ENCODE measurements at places on chromosomes 1 and 21.

- no peak for DNase-seq
These were observed 561 bp downstream of the KIF2C start for GRCh38 chr1:44740179-44740617.

DNA sequence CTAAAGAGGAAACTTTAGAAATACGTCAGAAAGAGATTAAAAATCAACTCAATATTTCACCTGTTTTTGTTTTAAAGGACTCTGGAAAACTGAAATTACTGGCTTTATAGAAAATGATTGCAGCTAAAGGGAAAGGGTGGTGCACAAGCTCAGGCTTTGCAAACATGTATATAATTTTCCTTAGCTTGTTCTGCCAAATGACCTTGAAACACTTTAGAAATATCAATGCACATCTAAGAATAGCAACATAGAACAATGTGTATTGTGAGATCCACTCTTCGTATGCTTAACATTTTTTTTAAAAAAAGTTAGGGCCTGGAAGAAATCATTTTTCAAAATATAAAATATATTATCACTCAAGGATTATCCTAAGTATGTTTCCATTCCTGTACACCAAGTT, 143.9 kb downstream of the NTPCR start:
- no peak for DNase-seq

GRCh38 chr1:169122976-169123375, 16.5 kb downstream of the ATP1B1 start:
- no peak for DNase-seq

- no peak for DNase-seq
These were observed 91.0 kb downstream of the OLFML2B start for GRCh38 chr1:161932668-161933067.

GRCh38 chr1:64866689-64867088, 99.7 kb downstream of the JAK1 start:
- DNase-seq = no peak

DNA sequence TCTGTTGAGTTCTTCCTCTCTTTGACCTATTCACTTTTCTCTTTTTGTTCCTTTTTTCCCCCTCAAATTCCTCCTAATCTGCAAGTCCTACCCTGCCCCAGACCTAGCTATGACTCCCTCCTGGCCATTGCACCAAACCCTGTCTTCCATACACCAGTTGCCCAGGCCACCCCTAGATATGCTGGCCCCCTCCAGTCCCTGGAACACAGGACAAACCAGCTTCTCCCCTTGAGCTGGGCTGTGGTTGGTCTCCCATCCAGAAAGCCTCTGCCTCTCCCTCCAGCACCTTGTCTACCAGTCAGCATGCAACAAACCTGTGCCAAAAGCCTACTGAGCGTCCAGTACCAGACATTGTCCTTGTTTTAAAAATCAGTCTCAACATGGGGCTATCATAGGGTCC, 59.4 kb downstream of the ELK4 start:
- no peak for DNase-seq

GRCh38 chr1:158945061-158945460, 13.7 kb downstream of the PYHIN1 start:
- DNase-seq = no peak

DNA sequence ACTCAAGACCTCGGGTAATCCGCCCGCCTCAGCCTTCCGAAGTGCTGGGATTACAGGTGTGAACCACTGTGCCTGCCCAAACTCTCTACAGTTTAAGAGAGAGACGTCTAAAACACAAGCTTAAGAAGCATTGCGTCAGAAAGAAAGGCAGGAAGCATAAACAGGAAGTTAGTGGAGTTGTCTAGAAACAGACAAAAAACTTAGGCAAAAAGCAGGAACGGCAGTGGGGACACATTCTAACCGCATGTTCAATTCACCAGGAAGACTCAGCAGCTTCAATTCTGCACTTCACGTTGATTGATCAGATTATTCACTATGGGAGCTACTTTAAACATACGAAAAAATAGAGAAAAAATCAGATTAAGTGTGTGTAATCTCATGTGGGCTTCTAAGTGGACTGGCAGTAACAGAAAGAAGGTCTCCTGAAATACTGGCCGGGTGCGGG, 7.4 kb downstream of the CFAP74 start:
- no peak for DNase-seq

- no peak for DNase-seq
These were observed 61.3 kb downstream of the RAP1GAP start for GRCh38 chr1:21607549-21608529.

DNA sequence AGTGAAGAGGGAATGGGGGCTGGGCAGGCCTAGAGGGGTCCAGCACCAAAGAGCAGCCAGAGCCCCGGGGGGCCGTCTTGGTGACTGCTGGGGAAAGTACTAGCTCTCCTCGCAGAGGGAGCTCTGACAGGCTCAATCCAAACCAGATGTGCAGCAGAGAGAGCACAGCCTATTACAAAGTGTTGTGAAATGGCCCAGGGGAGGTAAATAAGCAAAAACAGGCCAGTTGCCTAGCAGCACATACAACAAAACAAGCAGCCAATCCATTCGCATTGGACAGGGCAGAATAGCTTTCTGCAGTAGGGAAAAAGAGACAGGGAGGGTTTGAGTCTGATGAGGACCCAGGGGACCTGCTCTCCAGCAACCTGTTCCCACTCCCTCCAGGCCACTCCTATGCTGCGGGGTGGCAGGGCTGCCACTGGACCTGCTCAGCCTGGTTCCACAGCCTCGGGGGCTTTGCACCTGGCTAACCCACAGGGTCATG, 239.6 kb upstream of the FGGY start:
- DNase-seq = no peak

Measured in NCI-H1930 (cell line).